ENCODE measurements at places on chromosomes 4 and X.

DNA sequence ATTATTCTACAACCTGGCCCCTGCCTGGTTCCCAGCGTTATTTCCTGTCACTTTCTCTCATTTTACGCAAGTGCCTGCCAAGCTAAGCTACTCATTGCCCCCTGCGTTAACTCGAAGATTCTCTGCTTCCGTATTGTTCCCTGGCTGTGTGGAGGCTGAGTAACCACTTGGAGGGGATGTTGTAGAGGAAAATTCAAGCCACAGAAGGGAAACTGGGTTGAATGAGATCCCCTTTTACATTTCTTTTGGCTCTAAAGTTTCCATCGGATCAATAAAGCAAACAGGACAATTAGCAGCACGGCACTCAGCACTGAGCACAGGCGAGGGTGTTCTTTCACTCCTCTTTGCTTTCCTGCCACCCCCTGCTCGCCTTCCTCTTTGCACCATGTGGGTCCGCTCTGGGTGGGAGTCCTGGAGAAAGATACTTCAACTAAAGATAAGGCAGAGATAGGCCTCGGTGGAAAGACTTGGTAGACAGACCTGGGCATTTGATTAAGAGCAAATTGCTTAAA lies 4.2 kb upstream of the TMSB4X start:
- DNase-seq: no peak

GRCh38 chr4:11427121-11427996 lies 1.3 kb downstream of the HS3ST1 start:
- DNase-seq: no peak

DNA sequence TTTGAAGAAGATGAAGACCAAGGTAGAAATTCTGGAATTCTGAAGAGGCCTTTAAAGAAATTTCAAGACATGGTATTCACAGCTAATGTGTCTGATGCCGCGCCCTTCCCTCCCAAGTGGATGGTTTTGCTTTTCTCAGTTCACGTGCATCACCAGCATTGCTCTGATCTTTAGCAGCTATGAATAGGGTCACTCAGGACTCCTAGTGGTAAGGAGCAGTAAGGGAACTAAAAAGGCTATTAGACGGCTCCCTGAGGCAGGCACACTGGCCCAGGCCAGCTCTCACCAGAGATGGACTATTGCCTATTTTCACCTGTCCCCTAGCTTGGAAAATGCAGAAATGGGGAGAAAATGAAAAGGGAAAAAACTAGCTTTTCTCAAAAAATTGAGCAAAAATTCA lies 447.5 kb upstream of the RASGEF1B start:
- no peak for DNase-seq

GRCh38 chr4:152634110-152634760 lies 45.6 kb downstream of the TMEM154 start:
- no peak for DNase-seq

- DNase-seq: no peak
Measured at GRCh38 chrX:123339221-123339905, 155.3 kb downstream of the GRIA3 start.

DNA sequence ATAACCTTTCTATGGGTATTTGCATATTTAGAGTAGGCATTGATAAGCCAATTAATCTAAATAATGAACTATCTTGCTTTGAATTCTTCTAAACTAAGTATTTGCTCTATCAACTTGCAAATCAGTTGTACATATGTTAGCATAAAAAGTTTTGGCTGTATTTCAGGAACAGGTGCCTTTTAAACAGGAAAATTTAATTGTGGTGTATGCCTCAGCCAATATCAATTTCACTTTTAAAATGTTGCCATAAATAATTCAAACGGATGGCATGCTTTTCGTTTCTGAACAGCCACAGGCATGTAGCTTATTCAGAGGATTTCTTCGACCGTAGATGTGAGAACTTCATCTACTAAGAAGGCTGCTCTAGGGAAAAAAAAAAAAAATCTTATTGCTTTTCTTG lies 99.9 kb downstream of the DCLK2 start:
- DNase-seq: no peak

DNA sequence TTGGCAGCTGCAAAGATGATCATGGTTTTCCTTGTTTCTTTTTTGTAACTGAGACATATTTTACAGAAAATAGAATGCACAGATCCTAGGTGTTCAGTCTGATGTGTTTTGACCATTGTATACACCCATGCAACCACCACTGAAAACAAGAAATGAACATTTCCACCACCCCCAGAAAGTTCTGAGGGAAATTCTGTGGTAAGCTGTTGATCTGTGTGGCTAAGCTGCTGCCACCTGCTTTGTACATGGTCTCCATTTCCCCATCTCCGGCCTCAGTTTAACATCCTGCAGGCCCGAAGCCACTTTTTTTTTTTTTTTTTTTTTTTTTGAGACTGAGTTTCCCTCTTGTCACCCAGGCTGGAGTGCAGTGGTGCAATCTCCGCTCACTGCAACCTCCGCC lies 65.3 kb downstream of the NYX start:
- DNase-seq: no peak

- DNase-seq: no peak
Measured at GRCh38 chr4:87032884-87033533, 98.2 kb downstream of the AFF1 start.

DNA sequence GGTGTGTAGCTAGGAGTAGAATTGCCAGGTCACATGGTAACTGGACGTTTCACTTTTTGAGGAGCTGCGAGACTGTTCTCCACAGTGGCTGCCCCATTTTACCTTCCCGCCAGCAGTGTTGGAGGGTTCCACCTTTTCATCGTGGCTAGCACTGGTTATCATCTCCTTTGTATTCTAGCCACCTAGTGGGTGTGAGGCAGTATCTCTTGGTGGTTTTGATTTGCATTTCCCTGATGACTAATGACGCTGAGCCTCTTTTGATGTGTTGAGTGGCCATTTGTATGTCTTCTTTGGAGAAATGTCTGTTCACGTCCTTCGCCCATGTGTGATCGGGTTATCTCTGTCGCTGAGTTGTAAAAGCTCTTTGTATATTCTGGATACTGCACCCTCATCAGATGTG lies 10.6 kb downstream of the ABCD1 start:
- no peak for DNase-seq

GRCh38 chr4:41043465-41043864 lies 170.9 kb downstream of the APBB2 start:
- DNase-seq: no peak

GRCh38 chrX:108198420-108198819 lies 106.8 kb downstream of the ATG4A start:
- DNase-seq: no peak

GRCh38 chrX:135087867-135088266 lies 32.5 kb downstream of the ETDB start:
- DNase-seq: no peak

- no peak for DNase-seq
Measured at GRCh38 chrX:132763528-132763927, 194.9 kb downstream of the HS6ST2 start.

GRCh38 chr4:149345424-149345823 lies 470.2 kb downstream of the IQCM start:
- DNase-seq: no peak

GRCh38 chrX:124325732-124326131 lies 6.7 kb upstream of the TEX13D start:
- DNase-seq: no peak

GRCh38 chr4:130468340-130468739 lies 1372.4 kb downstream of the C4orf33 start:
- no peak for DNase-seq

DNA sequence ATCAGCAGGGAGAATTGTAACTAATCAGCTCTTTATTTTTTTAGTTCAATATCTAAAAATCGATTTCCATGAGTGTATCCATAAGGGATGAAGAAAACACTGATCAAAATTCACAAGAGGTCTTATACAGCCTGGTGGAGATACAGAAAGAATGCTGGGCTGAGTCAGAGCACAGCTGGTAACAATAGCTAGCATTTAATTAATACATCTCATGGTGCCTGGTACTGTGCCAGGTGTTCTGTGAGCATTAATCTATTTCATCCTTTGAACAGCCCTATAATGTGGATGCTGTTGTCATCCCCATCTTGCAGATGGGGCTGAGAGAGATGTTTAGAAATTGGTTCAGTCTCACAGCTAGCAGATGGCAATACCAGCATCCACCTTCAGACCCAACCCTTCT lies 250.9 kb upstream of the RPS6KA3 start:
- DNase-seq: no peak

DNA sequence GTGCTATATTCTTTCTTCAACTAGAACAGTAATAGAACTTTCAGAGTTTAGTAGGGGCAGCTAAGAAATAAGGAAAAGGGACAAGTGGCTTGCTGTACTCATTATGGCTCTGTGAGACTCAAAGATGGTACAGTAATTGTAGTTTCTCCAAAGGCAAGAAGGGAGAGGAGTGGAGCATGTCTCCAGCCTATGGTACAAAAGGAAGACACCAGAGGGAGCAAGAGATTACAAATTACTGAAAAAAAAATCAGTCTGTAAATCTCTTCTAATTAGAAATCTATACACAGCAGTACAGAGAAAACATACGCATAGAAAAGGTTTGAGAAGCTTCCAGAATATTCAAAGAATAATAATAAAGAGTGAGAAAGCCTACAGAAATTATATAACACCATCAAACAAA lies 61.4 kb downstream of the KLHL4 start:
- no peak for DNase-seq
